ENCODE measurements at places on chromosomes 2 and 18.

- H3K27me3 ChIP-seq = no peaks in the 10 kb centered on the region
- no peaks in the 10 kb centered on the region for H3K36me3 ChIP-seq
- no peaks in the 10 kb centered on the region for H3K4me1 ChIP-seq
- DNase-seq = no peak
- no peak overlapping the region for H3K4me3 ChIP-seq
- no peak overlapping the region for H3K27ac ChIP-seq
Measured at GRCh38 chr2:241762933-241763369, 13.7 kb upstream of the GAL3ST2 start.

GRCh38 chr2:231621051-231621879, 28.6 kb downstream of the TEX44 start:
- H3K36me3 ChIP-seq = no peaks in the 10 kb centered on the region
- H3K4me3 ChIP-seq = no peak overlapping the region
- no peaks in the 10 kb centered on the region for H3K27me3 ChIP-seq
- H3K4me1 ChIP-seq = no peaks in the 10 kb centered on the region
- H3K27ac ChIP-seq = no peak overlapping the region

GRCh38 chr18:9157806-9158205, 21.2 kb downstream of the ANKRD12 start:
- no peaks in the 10 kb centered on the region for H3K27me3 ChIP-seq
- H3K4me1 ChIP-seq = peaks cover 20% of the 10 kb centered on the region
- DNase-seq = no peak
- no peak overlapping the region for H3K27ac ChIP-seq
- H3K4me3 ChIP-seq = no peak overlapping the region

DNA sequence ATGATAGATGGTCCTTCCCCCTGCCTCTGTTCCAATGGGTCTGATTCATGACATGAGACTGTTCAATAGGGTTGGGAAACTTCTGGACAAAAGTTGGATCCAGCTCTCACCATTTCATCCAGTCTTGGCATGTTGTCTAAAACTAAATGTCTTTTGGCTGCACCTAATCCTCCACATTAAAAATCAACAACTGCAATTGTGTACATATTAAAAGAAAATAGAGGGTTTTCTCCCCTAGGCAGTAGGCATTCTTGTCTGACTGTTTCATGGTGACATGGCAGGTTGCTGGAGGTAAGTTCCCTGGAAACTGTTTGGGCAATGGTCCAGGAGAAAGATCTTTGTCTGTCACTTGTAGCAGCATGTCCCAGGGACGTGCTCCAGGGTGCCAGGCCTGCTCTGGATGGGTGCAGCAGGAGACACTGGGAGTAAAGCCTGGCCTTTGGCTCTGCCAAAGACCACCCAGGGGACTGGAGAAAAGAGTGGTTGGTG, 135.8 kb downstream of the TCF4 start:
- no peak overlapping the region for H3K4me3 ChIP-seq
- no peaks in the 10 kb centered on the region for H3K27me3 ChIP-seq
- no peak for DNase-seq
- no peaks in the 10 kb centered on the region for H3K36me3 ChIP-seq

DNA sequence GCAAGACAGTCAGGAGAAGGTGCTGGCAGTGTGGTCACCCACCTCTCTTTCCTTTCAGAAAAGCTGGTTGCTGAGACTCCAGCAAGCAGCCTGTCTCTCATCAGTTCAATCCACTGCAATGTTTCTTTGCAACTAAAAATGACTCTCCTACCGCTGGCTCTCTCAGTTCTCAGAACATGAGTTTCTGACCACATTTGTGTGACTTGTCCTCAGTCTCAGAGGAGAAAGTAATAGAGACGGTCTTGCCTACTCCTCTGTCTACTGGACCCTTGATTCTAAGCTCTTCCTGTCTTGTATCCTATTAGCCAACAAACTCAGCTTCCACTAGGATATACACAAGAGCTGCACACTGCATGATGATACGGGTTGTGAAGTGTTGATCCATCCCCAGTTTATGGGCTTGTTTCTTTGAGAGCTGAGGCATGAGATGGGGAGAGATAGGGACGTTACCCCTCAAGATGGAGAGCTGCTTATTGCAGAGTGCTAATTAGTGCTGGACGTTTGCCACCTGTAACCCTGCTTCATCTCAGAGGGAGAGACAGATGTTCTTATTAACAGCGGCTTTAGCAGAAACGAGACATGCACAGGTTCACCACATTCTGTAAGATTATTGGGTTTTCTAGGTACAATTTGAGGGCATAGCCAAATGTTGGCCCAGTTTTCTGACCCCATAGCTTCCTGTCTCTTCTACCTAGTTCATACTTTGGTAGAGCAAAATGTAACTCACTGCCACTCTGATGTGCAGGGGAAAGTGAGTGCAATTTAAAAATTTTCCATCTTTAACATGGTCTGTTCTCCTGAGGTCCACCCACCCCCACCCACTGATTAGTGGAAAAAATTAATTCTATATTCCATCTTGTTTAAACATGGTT, 32.4 kb upstream of the YWHAQ start:
- no peak overlapping the region for H3K27ac ChIP-seq
- DNase-seq = no peak
- H3K36me3 ChIP-seq = no peaks in the 10 kb centered on the region

DNA sequence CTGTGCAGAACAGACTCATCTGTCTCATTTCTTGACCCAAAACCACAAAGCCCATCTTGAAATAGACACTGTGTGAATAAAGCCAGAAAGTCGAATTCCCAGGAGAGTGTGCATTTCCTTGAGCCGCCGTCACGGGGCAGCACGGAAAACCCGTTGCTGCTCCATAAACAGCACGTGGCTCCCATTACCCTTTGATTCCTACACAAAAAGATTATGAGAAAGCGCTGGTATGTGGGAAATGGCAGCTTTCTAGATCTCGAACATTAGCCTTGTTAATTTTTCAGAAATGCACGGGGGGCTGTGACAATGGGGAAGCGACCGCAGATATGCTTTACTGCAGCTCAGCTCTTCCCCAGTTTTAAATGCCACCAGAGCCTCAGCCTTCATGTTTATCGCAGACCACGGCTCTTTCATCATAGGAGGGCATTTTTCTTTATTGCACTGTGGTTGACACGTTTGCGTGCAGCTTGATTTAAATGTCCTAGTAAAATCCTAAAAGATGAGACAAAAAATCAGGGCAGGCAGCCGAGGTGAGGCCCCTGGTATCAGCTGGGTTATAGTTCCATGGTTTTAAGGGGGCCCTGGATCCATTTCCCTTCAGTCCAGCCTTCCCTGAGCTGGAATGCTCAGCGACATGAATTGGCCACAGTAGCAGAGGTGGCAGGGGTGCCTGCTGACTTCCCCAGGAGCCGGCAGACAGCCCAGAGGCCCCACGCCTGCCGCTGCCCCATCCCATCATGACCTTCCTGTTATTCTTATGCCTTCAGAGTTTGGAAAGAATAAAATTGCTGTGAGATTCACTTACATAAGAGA, 249.3 kb downstream of the NDUFA10 start:
- H3K36me3 ChIP-seq = no peaks in the 10 kb centered on the region
- no peak overlapping the region for H3K27ac ChIP-seq
- H3K27me3 ChIP-seq = no peaks in the 10 kb centered on the region

- H3K27ac ChIP-seq = peak overlapping the region; percentile 46
- no peak for DNase-seq
- H3K4me3 ChIP-seq = no peak overlapping the region
- peaks cover 30% of the 10 kb centered on the region for H3K4me1 ChIP-seq
- no peaks in the 10 kb centered on the region for H3K36me3 ChIP-seq
- H3K27me3 ChIP-seq = no peaks in the 10 kb centered on the region
Measured at GRCh38 chr2:95273566-95274290, 521 bp upstream of the PROM2 start.

DNA sequence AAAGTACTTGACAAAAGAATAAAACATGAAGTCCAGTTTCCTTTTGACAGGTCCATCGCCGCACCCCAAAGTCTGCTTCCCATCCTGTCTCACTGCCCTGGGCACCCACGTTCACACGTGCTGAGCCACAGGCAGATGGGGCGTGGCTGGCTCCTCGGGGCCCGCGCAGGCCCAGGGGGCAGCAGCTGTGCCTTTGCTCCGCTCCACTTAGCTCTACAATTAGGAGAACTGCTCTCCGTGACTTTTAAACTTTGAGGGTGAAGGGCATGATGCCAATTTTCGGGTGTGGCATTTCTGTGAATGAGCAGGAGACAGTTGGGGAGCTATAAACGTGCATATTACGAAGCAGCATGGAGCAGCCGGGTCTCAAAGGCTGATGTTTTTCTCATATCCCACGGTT, 152.4 kb downstream of the TDRD15 start:
- no peaks in the 10 kb centered on the region for H3K36me3 ChIP-seq
- no peak overlapping the region for H3K27ac ChIP-seq
- DNase-seq = no peak

DNA sequence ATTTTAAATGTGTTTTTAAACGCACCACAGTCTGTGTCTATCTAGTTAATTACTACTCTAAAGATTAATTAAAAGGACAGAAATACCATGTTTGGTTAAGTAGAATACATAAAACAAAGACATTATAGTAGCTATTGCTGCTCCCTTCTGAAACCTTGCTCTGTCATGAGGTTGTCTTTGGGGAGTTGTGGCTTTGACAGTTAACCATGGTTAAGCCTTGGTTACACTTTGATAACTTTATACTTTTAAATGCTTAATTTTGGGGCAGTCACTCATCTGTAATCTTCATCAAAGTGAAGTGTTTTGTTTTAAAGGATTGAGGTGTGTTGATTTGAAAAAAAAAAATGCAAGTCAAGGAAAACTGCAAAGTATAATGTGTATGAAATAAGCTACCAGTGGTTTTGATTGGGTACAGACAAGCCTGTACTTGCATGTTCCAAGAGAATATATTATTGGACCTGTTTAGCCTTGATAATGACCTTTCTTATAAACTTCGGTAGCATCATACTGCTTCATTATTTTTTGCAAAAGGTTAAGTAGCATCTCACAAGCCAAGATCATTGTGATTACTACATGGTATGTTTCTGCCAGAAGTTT, 29.8 kb upstream of the TBR1 start:
- no peak for DNase-seq
- H3K4me1 ChIP-seq = no peaks in the 10 kb centered on the region
- H3K27me3 ChIP-seq = no peaks in the 10 kb centered on the region

DNA sequence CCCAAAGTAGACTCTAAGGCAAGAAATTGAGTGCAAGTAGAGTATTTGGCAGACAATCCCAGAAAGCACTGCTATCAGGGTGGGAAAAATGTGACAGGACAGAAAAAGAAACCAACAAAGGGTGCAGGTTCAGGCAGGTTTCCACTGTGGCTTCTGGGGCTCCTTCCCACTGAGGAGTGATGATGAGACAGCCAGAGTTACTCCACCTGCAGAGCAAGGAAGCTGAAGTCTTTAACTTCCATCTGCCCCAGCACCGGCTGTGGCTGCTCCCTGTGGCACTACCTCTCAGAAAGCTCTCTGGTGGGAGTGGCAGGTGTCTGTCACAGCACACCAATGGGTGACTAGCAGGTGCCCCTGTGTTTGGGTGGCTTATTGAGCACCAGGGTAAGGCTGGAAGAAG, 37.6 kb upstream of the ACKR3 start:
- no peaks in the 10 kb centered on the region for H3K36me3 ChIP-seq
- H3K4me3 ChIP-seq = no peak overlapping the region
- no peak for DNase-seq
- H3K27ac ChIP-seq = no peak overlapping the region

DNA sequence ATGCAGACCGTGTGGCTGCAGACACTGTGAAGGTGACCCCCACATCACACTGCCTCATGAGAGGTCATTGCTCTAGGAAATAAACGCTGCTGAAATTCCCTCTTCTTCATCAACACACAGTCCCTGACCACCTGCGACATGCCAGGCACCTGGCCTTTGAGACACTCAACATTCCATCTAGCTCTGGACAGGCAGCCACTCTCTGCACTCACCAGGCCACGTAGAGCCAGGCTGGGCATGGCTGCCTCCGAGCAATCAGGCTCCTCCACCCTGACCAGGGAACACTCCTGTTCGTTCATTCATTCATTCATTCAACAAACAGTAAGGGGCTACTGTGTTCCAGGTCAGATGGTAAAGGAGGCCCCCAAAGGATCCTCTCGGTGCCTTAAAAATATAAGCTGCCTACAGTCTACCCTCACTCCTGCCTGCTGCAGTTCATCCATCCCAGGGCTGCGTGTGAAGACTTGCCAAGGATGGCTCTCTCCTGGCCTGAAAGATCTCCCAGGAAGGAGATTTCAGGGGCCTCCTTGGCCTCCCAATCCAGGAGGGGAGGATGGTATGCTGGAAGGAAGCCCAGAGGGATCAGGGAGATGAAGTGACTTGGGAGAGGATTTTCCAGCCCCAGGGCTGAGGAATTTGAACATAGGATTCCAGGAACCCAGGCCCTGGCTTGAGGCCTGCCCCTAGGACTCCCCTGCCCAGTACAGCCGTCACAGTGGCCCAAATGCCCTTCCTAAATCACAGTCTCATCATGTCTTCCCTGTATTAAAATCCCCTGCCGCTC, 66.7 kb downstream of the TNS1 start:
- DNase-seq = no peak
- no peak overlapping the region for H3K4me3 ChIP-seq
- H3K36me3 ChIP-seq = no peaks in the 10 kb centered on the region

- no peaks in the 10 kb centered on the region for H3K27me3 ChIP-seq
- no peak overlapping the region for H3K27ac ChIP-seq
- DNase-seq = no peak
- H3K4me1 ChIP-seq = peaks cover 24% of the 10 kb centered on the region
- H3K4me3 ChIP-seq = peak overlapping the region; percentile 96
Measured at GRCh38 chr2:173962583-173963110, 2.5 kb downstream of the SP3 start.

- peak overlapping the region; percentile 81 for H3K27ac ChIP-seq
- no peak overlapping the region for H3K4me3 ChIP-seq
- no peak for DNase-seq
- H3K4me1 ChIP-seq = peaks cover 41% of the 10 kb centered on the region
- H3K36me3 ChIP-seq = no peaks in the 10 kb centered on the region
Measured at GRCh38 chr18:48931680-48932461, 18.9 kb downstream of the SMAD7 start.

DNA sequence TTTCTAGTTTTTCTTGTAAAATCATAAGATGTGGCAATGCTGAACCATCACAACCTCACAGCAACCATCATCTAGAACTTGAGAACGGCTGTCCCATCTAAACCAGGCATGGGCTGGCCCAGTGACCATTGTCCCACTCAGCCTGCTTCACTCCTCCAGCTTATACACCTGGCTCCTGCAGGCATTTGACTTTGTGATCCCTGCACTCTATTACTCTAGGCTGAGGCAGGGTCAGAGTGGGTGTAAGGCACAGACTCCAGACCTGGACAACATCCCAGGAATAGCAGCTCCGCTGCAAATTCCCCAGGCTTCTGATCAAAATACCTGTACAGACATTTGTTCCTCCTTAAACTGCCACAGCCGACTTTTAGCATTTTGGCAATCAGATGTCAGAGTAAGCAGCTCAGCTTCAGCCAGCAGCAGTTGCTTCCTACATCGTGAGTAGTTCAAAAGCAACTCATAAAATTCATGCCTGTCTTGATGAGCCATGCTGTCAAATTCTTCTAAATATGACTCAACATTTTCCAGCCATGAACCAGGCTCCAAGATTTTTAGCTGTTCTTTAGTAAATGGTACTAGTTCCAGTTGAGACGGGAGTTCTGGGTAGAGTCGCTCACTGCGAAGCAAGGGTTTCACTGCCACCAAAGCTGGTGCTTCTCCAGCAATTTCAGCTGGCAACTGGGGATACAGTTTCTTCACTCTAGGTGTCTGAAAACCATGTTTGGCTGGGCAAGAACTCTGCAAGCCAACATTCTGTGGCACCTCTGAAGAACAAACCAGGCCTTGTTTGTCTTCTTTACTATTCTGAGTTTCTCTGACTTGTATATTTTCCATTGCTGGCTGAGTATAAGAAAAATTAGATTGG, 12.8 kb downstream of the EPG5 start:
- H3K4me3 ChIP-seq = no peak overlapping the region
- peaks cover 30% of the 10 kb centered on the region for H3K36me3 ChIP-seq
- no peak for DNase-seq
- no peaks in the 10 kb centered on the region for H3K27me3 ChIP-seq
- H3K27ac ChIP-seq = no peak overlapping the region
- no peaks in the 10 kb centered on the region for H3K4me1 ChIP-seq
